Astrocyte of the spinal cord (primary cell): ENCODE measurements at places on chromosomes 11 and 22.
A peak's percentile ranks its signal among the peaks of the same experiment; 100 is the strongest.

- DNase-seq, result no peak
Observed at GRCh38 chr11:121571506-121571905, 118.7 kb upstream of the SORL1-AS1 start.

DNA sequence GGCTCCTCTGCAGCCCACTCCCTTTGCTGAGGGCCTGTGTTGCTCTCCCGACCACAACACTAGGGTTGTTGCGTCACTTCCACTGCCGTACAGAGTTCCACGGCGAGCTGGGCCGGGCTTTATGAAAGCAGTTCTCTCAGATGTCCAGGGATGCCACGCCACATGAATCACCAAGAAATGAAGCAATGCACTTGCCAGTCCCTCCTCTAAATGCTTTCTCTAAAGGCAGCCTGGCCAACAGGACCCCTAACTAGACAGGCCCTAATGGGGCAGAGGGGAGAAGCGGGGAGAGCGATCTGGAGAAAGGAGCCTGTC, 188.7 kb downstream of the CTTN start:
- DNase-seq, result no peak

DNA sequence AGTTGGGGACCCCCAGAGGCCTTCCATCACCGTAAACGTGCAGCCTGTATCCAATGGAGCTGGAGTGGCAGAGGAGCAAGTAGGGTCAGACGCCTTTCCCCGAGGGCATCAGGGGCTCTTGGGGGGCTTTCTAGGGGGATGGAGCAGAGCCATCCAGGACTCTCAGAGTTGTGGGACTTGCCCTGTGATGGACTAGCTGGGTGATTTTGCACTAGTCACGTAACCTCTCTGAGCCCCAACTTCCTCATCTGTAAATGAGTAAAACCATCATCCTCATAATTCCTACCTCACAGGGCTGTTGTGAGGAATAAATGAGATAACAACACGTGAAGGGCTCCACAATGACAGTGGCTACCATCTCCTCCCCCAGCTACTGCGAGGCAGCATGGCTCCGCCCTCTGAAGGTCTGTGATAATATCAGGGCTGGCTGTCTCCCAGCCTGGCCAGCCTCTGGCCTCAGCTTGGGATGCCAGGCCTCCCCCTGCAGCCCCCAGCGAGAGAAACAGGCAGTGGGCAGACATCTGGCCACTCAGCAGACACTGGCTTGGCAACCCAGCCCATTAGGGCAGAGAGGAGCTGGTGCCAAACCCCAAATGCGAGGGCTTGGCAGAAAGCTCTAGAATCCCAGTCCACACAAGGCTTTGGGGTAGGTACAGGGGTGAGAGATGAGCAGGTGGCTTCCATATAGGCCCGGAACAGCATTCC, 6.7 kb downstream of the USP2 start:
- DNase-seq, result no peak

DNA sequence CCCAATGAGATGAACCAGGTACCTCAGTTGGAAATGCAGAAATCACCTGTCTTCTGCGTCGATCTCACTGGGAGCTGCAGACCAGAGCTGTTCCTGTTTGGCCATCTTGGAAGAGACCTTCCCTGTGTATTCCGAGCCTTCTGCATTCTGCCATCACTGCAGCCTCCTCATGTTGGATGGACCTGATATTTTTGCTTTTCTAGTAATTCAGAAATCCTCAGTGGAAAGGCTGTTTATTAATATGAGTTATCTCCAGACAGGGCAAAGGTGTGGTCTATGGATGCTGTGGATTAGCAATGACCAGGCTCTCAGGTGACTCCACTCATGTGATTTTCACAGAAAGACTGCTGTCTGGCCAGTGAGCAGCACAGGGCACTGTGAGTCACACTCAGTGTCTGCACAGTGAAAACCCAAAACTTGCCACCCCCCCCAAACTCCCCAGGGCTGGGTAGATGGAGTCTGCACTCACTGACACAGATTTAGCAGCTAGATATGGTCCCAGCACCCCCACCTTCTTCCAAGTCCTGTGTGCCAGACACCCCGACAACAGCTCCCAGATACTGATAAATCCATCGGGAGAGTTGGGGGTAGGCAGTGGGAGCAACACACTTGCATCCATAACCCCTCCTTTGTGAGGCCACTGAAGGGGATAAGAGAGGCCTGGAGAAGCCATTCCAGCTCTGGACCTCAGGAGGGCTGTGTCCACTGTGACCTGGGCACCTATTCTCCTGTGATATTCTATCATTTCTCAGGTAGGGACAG, 75.2 kb upstream of the TOP3B start:
- DNase-seq, result no peak

- DNase-seq, result no peak
Observed at GRCh38 chr11:66701432-66702240, 23.9 kb upstream of the RBM4B start.

GRCh38 chr22:23675502-23676415, 15.1 kb upstream of the RGL4 start:
- no peak for DNase-seq

GRCh38 chr11:35811783-35812182, 132.1 kb upstream of the LDLRAD3 start:
- DNase-seq, result no peak

DNA sequence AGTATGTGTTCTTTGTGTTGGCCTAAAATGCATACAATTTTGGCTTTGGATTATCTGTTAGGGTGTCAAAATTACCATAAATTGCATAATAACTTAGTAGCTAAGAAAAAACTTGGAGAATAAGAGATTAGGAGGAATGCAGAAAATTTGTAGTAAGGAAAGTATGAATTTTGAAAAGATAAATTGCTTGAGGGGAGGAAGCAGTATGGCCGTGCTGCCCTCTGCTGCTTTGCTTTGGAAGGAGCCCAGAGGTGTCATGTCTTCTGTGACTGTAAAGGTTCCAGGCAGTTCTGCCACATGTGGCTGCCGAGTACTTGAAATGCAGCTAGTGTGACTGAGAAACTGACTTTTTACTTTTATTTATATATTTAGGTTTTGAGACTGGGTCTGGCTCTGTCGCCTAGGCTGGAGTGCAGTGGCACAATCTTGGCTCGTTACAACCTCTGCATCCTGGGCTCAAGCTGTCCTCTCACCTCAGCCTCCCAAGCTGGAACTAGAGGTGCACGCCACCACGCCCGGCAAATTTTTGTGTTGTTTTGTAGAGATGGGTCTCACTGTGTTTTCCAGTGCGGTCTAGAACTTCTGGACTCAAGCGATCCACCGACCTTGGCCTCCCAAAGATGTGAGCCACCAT, 1.8 kb downstream of the ADSL start:
- peak; percentile 60 for DNase-seq

GRCh38 chr22:50537765-50538164, 7.9 kb upstream of the KLHDC7B start:
- no peak for DNase-seq

GRCh38 chr11:44192462-44193100, 97.1 kb downstream of the EXT2 start:
- DNase-seq, result no peak

- peak; percentile 45 for DNase-seq
Observed at GRCh38 chr11:123020968-123021367, 39.3 kb upstream of the BSX start.

GRCh38 chr22:41198027-41198580, 7.0 kb upstream of the L3MBTL2 start:
- no peak for DNase-seq

DNA sequence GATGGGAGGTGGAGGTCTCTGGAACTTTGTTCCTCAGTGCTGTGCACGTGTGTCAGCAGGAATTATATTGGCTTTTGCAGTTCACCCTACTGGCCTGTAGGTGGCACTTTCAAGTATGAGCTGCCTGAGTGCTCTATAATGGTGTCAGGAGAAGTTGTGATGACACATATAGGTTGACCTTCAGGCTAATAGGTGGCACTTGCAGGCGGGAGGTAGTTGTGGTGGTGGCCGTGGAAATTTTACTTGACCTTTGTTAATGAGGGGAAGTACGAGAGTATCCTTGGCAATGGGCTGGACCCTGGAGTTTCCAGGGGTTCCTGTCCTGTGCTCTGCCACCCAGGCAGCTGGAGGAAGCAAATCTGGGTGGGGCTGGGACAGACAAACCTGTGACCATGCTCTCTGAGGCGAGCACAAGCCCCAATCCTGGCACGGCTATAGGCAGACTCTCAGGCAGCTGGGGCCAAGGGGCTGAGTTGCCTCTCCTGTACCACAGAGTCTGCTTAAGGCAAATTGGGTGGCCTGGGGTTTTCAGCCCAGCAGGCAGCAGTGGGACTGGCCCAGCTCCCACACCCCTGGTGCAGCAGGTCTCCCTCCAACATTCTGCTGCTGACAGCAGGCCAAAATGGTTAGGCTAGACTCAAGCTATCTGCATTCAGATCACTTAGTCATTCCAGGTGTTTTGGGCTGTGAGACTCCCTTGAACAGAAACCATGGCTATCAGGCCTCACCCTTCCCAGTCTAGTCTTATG, 147.5 kb upstream of the CTSC start:
- no peak for DNase-seq

DNA sequence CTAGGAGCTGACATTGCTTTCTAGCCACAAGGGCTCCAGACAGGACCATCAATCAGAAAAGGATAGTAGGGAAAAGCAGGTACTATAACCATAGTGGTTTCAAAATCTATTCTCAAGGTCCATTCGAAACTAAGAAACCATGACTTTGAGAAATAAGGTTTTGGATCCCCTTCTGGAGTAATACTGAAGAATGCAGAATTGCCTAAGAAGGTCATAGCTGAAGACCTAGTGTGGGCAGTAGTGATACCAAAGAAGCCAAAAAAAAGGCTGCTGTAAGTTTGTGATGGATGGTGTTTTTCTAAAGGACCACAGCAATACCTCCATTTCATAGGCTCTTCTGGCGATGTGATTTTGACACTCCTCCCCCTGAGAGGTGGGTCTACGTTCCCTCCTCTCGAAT, 163.1 kb downstream of the MAML2 start:
- no peak for DNase-seq

GRCh38 chr22:20569059-20570058, 61.9 kb downstream of the MED15 start:
- DNase-seq, result peak; percentile 95

- no peak for DNase-seq
Observed at GRCh38 chr11:126570489-126570888, 215.0 kb downstream of the ST3GAL4 start.

DNA sequence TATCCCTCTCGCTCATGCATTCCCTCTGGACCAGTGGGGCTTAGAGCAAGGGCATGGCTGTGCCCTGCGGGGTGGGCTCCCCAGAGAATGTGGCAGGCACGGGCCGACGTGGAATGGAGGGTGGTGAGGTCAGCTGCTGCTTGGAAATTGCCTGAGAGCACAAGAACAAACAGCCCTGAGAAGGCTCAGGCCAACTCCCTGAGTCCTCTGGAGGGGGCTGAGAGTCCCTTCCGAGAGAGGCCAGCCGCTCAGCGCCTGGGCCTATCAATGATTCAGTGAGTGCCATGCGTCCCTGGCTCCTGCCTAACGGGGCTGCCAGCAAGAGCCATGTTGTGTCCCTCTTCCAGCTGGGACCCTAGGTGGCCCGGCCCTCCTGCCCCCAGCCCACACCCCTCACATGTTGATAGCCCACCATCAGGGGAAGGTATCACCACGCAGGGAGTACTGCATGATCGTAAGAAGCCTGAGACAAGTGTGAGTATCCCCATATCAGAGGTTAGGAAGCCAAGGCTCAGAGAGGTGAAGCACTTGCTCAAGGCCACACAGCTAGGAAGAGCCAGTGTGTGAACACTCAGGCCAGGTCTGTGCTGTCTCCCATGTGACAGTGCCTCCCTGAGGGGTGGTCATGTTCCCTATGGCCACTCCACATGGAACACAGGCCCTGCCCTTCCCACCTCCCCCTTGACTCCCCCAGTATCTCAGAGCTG, 55.8 kb downstream of the NECTIN1 start:
- no peak for DNase-seq

DNA sequence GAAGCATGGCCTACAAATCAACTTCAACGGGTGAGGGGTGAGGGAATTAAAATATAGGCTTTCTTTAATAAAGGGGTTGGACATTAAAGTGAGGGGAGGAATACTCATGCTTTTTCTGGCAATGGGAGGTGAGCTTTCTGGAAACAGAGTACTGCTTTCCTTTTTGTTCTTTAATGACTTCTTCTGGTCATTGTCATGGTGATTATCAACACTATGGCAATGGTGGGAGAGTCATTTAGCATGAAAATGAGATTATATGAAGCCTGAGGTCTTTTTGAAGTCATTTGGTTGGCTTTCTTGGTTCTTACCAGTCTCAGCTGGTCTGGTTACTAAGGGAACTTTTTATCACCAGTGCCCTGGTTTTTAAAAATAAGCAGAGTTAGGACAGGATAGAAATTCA, 475.8 kb upstream of the LRRC4C start:
- DNase-seq, result no peak

DNA sequence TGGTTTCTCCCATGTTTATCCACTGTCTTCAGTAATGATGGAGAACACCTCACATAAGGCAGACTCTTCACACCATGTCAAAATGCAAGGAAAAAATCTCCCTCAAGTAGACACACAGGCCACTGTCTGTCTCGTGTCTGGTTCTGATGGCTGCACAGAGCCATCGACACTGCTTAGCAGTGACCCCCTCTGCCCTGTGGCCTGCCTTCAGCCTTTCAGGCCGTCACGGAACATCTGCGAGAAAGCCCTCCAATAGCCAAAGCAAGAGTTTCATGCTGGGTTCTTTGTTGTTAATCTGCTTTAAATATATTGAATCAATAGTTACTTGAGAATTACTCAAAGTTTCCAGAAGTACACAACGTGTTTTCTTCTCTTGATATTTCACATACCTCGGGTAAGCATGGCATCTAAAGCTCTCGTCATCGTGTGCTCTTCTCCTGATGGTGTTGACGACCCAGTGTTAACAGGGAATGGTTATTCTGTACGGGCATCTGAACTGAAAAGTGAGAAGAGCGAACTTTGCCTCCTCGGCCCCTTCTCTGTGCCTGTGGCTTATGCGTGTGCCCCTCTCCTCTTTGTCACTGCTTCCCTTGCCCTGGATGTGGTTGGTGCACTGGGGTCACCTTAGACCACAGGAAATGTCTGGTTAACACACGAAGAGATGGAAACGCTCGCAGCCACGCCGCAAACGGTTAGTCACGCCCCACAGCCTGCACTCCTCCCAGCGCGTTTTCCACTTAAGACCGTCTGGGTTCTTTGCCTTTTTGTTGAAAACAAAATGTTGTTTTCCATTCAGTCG, 33.4 kb upstream of the CTTN start:
- no peak for DNase-seq

DNA sequence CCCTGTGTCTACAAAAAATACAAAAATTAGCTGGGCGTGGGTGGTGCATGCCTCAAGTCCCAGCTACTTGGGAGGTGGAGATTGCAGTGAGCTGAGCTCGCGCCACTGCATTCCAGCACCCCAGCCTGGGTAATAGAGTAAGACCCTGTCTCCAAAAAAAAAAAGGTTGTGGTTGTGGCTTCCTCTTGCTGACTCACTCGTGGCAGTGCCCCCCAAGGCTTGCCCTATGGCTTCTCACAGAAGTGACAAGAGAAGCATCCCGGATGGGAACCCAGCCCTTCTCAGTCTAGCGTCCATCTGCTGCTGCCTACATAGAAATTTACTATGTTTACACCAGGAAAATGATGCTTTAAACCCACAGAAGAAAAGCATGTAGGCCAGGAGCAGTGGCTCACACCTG, 68.5 kb upstream of the PITPNB start:
- DNase-seq, result peak; percentile 87

DNA sequence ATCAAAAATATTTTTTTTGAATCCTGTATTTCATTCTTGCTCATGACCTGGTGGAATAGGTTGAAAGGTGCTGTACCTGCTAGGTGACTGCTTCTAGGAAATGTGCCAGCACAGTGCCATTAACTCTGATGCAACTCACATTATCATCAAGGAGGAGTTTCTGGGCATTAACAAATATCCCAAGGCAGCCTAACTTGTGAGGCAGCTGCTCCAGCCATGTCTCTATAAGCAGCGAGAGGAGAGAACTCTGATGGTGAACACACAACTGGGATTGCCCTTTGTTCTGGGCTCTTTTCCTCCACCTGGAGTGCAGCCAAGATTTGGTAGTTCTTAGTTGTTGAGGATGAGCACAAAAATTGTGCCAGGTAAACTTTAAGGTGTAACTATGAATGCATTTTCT, 25.6 kb downstream of the HEPHL1 start:
- DNase-seq, result no peak
